Vagina (tissue), 2 donors: ENCODE measurements at places on chromosomes 5 and 9. TPM values are rescaled to one million over a fixed set of nuclear protein-coding genes. Genes with fewer than 3 reads are reported as not detected.

IL13 gene
- total RNA-seq, result not detected

PCA3 gene
- not detected for total RNA-seq

DNA sequence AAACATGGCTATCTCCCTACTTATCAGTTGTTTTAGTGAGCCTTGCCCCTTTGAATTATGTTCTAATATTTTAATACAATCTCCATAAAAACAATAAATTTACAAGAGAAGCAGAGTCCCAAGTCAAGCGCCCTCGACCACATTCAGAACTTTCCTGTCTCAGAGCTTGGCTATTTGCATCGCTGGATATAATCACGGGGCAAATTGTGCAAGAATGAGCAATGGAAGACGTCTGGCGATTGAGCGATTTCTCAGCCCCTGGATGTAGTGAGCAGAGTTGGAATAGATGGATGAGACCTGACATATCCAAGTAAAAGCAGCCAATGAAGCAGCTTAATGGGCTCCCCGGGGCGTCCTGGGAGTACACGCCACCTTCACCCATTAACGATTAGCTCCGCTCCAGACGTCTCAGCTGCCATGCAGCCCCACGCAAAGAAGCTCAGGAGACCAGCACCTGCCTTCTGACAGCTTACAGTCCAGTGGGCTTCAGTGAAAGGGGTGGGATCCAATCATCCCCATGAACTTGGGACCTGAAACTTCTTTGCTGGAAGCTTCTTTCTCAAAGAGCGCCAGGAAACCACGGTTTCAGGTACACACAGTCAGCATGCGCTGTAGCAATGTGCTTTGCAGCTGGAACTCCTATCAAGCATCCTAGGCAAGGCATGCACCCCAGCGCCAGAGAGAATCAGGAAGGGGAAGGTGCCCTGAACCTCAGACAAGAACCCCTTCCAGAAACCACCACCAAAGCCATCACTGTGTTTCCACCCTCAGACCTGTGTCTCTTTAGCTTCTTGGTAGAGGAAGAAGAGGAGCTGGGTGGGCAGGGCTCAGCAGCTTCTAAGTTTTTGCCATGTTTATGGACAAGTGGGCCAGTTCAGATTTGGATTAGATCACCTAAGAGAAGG is 92.0 kb upstream of the IRX4 start:
- H3K27me3 ChIP-seq, result no peaks in the 10 kb centered on the region
- H3K36me3 ChIP-seq, result no peaks in the 10 kb centered on the region
- H3K4me1 ChIP-seq, result peaks cover 16% of the 10 kb centered on the region

DNA sequence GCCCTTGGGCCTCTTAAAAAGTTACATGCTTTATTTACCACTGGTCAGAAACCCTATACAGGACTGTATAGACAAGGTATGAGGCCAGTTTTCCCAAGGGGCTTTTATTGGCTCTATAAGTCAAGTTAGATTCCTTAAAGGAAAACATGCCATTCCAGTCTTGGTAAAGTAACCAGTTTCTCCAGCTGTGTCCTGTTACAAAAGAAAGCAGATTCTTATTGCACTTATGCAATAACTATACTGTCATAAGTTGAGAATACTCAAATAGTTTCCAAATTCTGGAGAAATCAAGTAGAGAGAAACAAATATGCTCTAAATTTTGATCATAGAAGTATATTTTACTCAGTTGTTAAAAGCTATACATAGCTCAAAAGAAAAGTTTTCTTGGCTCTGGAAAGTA is 47.2 kb downstream of the PTGS1 start:
- no peak for DNase-seq
- no peaks in the 10 kb centered on the region for H3K36me3 ChIP-seq
- no peaks in the 10 kb centered on the region for H3K4me1 ChIP-seq
- H3K27me3 ChIP-seq, result no peaks in the 10 kb centered on the region
- no peak overlapping the region for H3K27ac ChIP-seq
- H3K4me3 ChIP-seq, result no peak overlapping the region

DNA sequence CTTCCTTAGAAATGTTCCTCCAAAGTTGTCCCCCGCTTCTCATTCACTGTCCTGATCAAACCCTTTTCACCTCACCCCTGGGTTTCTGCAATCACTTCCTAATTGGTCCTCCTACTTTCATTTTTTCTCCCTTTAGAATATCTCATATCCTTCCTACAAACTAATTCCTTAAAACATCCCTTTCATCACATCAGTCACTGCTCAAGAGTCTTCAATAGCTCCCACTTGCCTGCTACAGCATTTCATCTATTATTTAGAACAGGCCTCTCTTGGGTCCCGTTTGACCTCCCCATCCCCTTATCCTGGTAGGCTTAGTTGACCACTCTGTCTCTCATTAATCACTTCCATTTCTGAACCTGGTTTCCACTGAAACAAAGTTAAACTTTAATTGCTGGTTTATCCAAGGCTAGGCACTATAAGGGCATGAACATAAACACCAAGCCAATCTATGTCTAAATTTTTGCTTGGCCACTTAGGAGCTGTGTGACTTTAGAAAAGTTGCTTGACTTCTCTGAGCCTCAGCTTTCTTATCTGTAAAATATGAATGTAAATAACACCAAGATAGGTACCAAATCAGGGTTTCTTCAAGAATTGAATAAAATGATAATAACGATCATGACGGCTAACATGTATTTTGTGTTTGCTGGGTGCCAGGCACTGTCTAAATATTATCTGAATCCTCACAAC is 202.1 kb upstream of the WWC1 start:
- H3K27me3 ChIP-seq, result no peaks in the 10 kb centered on the region
- no peak overlapping the region for H3K4me3 ChIP-seq
- H3K4me1 ChIP-seq, result peaks cover 44% of the 10 kb centered on the region
- peak overlapping the region; percentile 37 for H3K27ac ChIP-seq

GRCh38 chr9:137482094-137482781 is 23.1 kb upstream of the NSMF start:
- peaks cover 10% of the 10 kb centered on the region for H3K4me1 ChIP-seq
- no peak overlapping the region for H3K27ac ChIP-seq
- no peak overlapping the region for H3K4me3 ChIP-seq
- H3K27me3 ChIP-seq, result no peaks in the 10 kb centered on the region
- no peaks in the 10 kb centered on the region for H3K36me3 ChIP-seq

DNA sequence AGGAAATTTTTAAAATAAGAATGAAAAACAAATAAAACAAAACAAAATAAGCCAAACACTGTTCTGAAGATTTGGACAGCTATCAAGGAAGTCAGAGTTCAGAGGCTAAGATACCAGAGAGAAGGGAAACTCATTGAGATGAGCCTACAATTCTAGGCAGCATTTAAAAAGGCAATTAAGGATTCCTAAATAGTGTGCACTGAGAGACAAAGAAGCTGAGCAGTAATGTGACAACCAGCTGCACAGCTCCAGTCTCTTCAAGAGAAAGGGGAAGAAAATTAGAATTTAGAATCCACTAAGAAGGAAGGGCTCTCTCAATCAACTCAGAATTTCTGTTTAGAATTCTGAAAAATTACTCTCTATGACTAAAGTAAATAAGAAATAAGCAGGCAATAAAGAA is 246.7 kb upstream of the COX7C start:
- no peaks in the 10 kb centered on the region for H3K27me3 ChIP-seq
- H3K36me3 ChIP-seq, result no peaks in the 10 kb centered on the region
- no peaks in the 10 kb centered on the region for H3K4me1 ChIP-seq
- H3K27ac ChIP-seq, result no peak overlapping the region
